ENCODE measurements at places on chromosomes 16 and 17.
A peak's percentile ranks its signal among the peaks of the same experiment; 100 is the strongest.

- DNase-seq: no peak
These were observed 240.1 kb downstream of the SLC39A11 start for GRCh38 chr17:72852277-72852938.

DNA sequence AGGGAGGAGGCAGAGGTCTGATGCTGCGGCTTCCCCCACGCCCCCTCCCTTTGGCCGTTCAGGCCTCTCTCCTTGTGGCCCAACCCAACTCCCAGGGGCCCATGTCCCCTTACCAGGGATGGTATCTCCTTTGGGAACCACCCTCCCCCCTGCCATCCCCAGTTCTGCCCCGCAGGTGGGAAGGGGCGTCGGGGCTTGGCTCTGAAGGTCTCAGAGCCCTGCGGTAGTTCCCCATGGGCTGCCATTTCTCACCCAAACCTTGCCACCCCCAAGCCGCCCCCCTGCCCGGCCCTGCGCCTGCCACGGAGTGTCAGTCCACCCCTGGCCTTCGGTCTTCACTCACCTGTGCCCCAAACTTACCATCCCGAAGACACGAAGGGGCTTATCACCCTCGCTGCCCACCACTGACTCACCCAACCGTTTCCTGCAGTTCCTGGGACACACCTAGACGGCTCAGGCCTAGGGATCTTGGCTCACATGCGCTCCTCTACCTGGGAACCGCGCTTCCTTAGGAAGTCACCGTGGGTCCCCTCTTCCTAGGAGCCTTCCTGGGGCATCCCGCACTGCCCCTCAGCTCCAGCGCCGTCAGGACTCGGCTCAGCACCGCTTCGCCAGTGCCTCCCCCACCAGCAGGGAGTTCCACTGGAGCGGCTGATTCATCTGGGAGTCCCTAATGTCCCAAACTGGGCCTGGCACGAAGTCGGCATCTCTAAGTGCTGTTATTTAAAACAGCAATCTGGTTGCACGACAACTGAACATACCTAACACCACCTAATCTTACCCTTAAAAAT lies 1.1 kb upstream of the DOC2A start:
- no peak for DNase-seq

DNA sequence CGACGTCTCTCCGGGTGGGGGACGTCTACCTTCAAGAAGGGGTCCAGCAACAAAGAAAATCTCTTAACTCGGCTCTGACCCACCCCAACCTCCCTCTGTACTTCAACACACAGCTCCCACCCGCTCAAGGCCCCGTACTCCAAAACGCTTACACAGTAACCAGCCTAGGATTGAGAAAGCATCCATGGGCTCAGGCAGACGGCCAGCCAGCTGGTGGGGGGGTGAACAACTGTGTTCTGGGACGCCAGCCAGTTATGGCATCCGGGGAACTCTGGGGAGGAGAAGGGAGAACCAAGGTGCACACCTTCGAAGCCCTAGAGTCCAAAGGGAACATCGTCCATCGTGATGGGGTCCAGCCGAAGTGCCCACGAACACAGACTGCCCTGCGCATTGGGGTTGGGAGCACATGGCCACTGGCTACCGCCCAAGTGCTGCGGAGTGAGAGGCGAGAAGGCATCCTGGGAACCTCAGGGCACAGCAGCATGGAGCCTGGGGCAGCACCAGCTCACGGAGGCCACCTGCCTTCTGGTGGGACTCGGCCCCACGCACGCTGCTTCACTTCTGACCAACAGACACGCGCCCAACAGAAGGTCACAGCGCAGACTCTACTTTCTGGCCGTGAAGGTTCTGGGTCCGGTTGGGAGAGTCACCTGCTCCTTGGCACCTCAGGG lies 14.3 kb downstream of the SLC16A3 start:
- DNase-seq: peak; percentile 61

- no peak for DNase-seq
These were observed 56.1 kb downstream of the AMFR start for GRCh38 chr16:56369202-56369601.

DNA sequence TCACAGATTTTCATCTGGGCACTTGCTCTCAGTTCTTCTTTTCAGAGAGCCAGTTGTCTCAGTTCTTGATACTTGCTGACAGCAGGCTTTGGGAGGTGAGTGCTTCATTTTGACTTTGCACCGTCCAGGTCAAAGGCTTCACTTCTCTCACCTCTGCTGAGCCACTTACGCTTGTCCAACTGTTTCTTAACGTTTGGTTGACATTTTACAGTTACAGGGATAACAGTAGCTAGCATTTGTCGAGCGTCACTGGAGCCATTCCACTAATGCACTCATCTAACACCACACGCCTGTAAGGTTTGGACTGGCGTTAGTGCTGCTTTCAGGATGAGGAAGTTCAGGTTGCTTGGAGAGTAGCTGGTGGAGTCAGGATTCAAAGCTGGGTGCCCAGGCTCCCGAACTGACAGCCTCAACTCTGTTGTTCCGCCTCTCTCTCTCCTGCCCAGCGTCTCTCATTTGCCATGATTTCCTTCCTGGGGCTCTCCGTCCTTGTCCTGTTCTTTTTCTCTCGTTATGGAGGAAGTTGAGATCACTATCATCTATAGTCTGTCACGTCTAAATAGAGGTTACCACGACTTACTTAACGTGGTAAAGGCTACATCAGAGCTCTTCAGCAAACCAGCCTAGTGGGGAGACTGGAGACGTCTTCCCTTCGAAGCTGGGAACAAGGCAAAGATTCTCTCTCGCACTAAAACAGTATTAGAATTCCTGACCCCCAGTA lies 220.8 kb downstream of the RPTOR start:
- DNase-seq: peak; percentile 71

GRCh38 chr17:82327757-82328140 lies 5.8 kb downstream of the SECTM1 start:
- DNase-seq: no peak

- no peak for DNase-seq
These were observed 16.7 kb upstream of the TANGO6 start for GRCh38 chr16:68826652-68827051.

DNA sequence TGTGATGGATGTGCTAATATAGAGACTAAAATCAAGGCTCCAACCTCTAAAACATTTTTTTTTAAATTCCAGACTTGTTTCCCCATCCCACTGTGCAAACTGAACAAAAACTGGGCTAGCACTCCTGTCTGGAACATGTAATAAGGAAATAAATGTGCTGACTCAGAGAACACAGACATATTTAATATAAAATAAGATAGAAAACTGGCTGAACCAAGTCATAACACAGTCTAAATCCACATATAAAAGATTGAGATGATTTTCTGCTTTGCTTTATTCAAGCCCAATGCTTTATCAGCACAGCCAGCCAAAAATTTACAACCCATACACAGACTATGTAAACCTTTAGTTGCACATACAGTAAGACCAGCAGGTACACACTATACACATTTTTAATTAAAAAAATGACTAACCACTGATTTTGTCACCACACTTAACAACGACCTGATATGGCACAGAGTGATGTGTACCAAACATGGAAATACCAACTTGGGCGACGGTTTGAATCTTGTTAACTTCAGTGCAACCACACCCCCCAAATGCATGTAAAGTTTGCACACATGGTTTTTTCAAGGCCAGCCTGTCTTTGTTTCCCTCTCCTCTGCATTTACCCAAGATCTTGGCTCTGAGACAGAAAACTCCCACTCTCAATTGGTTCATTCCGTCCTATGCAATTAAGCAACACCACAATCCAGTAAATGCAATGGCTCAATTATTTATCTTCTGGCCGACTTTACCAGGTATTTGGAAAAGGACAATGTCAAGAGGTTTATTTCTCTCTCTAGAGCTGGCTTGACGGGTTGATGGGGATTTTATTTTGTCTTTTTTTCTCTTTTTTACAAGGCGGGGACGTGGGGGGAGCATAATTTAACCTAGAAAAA lies 1.2 kb downstream of the STAT3 start:
- DNase-seq: peak; percentile 69

DNA sequence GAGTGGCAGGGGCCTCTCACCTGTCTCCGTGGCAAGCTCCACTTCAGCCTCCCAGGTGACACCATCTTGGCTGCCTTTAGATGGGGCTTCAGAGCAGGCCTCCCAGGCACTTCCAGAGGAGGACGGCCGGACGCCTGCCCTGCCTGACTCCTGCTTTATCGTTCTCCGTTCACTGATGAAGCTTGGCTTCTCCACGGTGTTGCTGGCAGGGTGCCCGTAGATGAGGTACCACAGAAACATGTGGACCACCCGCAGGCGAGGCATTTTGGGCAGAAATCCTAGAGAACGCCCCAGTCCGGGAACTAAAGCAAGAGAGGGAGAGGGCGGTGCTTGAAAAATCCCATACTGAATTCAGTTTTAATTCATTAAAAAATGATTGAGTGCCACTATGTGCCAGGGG lies 54.5 kb downstream of the GTF3C1 start:
- DNase-seq: no peak

DNA sequence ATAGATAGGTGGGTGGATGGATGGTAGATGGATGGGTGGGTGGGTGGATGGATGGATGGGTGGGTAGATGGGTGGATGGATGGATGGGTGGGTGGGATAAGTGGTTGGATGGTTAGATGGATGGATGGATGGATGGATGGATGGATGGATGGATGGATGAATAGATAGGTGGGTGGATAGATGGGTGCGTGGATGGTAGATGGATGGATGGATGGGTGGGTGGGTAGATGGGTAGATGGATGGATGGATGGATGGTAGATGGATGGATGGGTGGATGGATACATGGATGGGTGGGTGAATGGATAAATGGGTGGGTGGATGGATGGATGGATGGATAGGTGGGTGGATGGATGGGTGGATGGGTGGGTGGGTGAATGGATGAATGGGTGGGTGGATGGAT lies 50.0 kb upstream of the FASN start:
- DNase-seq: no peak

Measured in HL-60 (cell line).